Lung (tissue), 17 donors: ENCODE measurements at places on chromosomes 12 and 14.
A peak's percentile ranks its signal among the peaks of the same experiment; 100 is the strongest.

GRCh38 chr12:6229224-6230218 is 29.3 kb downstream of the CD9 start:
- DNase-seq: peak; percentile 61

DNA sequence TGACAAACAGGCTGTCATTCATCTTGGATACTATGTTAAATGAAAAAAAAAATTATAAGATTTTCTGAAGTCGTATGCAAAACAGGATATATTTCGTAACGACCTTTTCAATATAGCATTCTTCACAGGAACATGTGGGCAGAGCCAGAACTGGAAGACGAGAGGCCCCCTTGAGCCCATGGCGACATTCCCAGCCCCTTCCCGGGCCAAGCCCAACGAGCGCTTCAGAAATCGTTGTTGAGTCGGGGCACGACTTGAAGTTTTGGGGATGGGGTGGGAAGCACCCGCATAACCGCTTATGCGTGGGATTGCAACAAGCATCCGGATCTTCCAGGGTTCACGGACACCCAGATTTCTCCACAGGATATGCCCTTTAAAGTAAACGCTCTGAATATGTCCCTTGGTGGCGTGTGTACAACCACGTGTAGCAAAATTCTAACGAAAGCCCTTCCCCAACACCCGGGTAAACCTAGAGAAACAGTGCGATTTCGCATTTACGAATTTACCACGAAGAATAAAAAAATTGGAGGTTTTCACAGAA is 736 bp downstream of the C14orf39 start:
- DNase-seq: peak; percentile 45

GRCh38 chr12:89539426-89540223 is 13.8 kb upstream of the POC1B start:
- no peak for DNase-seq

DNA sequence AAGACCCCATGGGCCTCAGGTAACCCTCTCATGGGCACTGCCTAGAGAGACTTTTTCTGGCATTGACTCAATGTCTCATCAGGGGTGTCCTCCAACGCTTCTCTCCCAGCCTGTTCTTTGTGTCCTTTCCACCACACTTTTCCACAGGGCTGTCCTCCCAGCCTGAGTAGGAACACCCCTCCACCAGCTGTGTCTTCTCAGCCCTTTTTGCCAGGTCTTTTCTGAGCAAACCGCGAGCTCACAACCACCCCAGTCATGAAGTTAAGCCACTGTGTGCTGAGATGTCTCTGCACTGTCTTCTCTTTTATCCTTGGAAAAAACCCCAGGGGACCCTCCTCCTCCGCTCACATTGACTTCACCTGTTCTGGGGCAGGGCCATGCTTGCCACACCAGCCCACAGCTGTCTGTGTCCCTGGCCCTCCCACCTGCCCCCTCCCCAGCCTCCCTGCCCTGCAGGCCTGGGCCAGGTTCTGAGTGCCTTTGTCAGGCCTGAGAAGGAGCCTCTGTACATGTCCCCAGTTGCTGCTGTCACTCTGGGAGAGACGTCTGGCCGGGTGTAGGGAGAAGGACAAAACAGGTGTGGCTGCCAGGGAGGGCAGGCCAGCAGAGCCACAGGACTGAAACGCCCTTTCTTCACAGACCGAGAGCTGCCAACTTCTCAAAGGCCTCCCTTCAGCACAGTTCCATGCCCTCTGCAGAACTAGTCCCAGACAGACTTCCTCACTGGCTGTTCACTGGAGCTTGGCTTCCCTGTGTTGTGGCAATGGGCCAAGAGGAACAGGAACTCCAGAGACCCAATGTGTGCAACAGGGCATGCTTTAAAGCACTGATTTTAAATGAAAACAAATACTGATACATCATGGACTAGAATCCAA is 50.5 kb upstream of the PNMA1 start:
- DNase-seq: peak; percentile 82

DNA sequence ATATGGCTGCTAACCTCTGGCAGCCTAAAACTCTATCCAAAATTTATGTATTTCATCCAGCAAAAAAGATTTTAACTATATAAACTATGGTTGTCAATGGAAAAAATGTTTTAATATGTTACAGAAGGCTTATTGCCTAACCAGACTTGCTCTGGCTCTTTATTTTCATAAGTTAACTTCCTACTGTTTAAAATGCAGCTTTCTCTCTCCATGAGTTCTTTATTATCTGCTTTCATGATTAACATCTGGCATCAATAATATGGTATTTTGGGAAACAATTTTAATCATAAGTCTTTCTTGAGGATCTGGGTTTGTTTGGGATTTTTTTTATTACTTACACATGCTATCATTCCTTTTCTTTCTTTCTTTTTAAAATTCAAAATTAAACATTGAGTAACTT is 20.5 kb downstream of the KERA start:
- DNase-seq: peak; percentile 41

DNA sequence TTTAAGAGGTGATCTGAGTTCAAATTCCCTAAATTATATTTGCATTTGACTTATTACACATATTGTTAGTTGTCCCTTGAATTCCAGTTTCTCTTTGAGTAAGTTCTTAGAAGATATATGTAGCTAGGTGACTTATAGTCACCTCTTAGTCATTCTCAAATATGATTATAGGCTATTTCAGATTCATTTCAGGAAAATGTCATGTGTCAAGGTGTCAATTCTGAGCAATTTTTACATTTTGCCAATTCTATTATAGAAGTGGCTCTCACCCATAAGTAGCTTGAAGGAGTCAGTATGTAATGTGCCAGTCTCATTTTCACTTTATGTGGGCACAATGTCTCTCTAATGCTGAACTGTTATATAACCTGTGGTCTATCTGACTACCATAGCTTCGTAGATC is 623.4 kb downstream of the DIO2 start:
- DNase-seq: no peak

GRCh38 chr14:22657861-22658260 is 13.7 kb upstream of the OR6J1 start:
- DNase-seq: peak; percentile 22

- no peak for DNase-seq
Observed at GRCh38 chr12:128796439-128797118, 27.2 kb downstream of the SLC15A4 start.

DNA sequence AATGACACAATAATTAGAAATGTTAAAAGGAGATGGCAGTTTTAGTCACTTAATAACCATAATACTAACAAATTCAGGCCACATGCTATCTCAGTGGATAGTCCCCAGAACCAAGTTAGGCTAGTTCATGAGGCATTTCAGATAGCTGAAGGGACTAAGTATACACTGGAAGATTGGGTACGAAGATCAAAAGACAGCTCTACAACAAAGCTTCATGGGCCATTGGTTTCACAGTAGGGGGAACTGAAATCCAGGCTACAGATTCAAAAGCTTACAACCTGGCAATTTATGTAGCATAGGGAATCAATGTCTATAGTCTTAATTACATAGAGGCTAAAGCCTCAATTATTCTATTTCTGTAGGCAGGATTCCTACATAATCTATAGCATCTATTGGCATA is 343.0 kb downstream of the RGS6 start:
- no peak for DNase-seq

- DNase-seq: no peak
Observed at GRCh38 chr12:30794591-30795409, 40.0 kb upstream of the CAPRIN2 start.

DNA sequence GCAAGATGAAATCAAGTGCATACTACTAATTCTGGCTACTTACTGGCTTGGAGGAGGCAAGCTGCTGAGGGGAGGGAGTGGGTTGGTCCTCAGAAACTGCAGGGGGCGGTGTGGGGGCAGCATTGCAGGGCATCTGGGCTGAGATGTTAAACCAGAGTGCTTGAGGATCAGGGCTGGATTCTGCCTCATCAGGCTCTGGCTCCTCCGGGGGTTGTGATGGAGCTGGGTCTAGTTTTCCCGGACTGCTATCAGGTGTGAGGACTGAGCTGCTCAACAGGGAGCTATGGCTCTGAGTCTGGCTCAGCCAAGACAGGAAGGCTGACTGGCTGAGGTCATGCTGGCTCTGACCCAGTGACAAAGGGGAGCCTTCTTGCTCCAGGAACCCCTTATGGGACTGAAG is 28.6 kb downstream of the BAZ2A start:
- no peak for DNase-seq

GRCh38 chr12:51269174-51270066 is 795 bp downstream of the SMAGP start:
- DNase-seq: peak; percentile 45

DNA sequence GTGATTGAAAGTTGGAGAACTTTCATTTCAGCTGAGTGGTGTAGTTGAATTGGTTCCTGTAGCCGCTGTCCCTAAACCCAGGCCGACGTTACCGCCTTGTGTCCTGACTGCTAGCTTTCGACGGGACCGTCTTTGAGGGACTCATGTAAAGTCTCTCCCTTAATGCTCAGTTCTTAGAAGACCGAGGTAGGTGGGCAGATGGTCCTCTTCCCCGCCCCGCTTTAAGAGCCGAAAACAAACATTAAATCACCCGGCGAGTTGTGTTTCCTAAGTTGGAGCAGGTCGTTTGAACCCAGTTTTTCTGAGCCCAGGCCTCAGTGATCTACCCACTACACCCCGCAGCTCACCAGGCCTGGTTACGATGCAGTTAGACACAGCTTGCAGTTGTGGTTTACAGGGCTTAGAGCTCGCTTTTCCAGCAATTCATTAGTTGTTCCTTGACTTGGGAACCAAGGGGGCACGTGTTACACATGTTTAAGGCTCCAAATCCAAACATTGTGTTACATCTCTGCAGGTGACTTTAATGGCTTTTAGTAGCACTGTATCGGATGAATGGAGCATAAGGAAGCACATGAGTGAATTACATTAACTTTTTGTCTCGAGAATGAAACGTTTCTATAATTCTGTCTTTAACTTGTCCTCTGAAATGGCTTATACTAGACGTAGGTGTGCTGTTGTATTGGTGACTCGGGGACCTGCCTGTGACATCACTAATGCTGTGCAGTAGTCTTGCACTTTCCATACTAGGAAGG is 790 bp downstream of the NEDD1 start:
- peak; percentile 52 for DNase-seq

GRCh38 chr12:92648242-92649031 is 54.4 kb upstream of the PLEKHG7 start:
- DNase-seq: no peak

DNA sequence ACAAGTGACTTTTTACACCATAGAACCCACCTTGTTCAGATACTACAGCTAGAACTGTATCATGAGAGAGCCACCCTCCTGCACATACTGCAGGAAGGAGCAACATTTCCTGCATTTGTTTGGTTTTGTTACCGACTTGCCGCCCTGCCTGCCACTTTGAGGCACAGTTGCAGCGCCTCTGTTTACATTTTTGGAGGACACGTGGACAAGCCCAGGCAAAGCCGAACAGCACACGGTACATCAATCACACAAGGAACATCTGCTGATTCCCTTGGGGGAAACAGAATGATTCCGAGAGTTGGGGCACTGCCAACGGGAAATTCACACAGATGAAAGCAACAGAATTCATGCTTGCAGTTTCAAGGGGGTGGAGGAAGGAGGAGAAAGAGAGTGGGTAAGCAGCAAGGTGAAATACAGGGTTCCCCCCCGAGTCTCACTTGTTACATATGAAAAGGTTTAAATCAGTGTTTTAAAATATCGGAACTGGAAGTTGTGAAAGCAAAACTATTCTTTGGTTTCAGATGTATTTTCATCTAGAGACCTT is 110.7 kb downstream of the BTG1 start:
- DNase-seq: peak; percentile 55

DNA sequence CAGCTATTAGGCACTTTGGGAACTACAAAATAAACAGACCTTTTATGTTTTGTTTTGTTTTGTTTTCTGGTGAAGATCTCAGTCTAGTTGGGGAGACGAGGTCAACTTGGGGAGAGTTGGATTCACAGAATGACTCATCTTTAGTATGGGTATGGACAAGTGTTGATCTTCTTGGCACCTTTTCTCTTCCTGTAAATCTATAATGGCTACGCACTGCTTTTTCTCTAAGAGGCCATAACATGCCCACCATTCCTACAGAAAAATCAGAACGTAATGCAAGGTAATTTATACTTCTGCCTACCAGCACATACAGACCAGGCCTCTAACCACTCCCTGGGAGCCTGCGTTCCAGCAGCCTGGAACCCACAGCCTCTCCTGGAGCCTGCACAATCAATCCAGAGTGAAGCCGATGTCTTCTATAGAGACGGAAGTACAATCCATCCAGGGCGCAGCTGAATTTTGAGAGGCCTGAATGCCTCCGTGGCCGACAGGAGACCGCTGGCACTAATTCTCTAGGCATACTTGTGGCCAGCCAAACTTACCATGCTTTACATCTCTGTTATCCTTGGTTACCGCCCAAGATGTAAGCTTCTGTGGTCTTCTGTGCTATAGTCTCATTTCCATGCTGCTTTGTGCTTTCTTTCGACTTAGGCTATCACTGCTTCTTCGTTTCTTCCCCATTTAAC is 717 bp downstream of the PPHLN1 start:
- DNase-seq: peak; percentile 27

DNA sequence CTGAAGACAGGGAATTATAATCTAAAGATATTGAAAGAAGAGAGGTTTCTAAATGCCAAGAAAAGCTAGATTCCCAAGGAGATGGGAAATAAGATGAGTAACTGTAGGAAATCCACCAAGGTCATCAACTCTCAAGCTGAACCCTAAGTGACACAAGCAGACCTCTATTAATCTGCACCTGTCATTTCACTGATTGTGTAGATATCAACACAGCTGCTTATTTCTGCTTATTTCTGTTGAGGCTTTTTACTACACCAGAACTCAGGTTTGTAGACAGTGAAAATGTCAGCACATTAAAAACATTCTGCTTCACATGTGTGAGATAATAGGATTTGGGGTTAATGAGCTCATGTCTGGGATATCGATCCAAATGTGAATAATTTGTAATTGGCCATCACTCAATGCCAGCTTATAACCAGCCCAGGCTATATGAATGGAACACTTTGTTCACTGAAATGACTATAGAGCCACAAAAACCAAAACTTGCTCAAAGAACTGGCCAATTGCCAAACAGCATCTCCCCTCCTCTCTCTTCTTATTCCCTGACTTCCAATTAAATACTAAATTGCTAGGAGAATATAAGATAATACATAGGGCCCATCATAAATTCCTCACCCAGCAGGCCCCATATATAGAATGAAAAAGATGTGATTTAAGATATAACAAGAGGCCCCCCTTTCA is 188.7 kb upstream of the ARID2 start:
- no peak for DNase-seq

GRCh38 chr12:80513211-80513610 is 69.2 kb downstream of the PTPRQ start:
- peak; percentile 12 for DNase-seq

DNA sequence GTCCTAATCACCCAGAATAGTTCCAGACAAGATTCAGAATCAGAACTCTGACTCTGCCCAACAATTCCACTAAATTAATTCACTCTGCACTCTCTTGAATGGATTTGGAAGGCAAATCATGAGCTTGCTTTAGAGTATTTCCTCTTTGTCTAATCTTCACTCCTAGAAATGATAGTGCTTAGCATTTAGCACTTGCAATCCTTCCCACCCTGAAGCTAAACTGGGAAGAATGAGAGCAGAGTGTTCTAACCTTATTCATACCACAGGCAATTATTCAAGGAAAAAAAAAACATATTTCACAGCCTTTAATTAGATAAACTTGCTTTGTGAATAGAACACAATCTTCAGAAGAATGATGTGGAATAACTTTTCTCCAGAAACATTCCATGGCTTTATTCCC is 264.6 kb downstream of the PAWR start:
- no peak for DNase-seq
